ENCODE measurements at places on chromosomes 7 and 10.

DNA sequence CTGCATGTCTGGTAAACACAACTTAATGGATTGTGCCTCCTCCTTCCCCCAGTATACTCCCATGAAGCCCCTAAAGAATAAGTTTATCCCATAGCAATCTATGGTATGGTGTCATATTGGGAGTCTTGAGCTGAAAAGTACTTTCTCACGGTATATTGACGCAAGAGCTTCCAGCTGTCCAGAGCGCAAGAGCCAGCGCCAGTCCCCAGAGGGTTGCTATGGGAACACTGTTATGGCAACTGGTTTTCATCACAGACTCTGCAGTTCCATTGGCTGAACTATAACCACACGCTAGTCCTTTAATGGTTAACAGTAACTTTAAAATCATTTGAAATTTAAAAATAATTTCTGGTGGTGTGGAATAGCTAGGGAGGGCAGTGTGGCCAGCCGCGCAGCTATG is 46.9 kb downstream of the PRPF18 start:
- no peaks in the 10 kb centered on the region for H3K4me1 ChIP-seq
- H3K36me3 ChIP-seq: peaks cover 31% of the 10 kb centered on the region
- DNase-seq: no peak
- H3K27ac ChIP-seq: no peak overlapping the region

- peaks cover 36% of the 10 kb centered on the region for H3K36me3 ChIP-seq
- no peak overlapping the region for H3K4me3 ChIP-seq
- H3K27me3 ChIP-seq: no peaks in the 10 kb centered on the region
- no peak for DNase-seq
Observed at GRCh38 chr7:151381098-151381347, 28.8 kb downstream of the WDR86 start.

DNA sequence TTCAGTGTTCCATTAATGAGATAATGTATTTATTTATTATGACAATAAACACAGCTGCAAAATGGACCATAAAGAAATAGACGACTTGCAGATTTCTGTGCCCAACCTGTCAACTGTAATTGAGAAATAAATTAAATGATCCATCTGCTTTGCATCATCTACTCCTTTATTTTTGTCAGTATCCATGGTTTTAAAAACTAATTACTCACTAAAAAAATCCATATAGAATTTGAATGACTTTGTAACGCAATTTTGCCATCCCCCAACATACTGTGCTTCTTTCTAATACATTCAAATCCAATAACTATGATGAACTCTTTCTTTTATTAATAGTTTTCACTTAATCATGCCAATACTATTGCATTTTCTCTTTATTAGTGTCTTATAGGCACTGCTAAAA is 388.5 kb upstream of the SORCS1 start:
- no peaks in the 10 kb centered on the region for H3K4me1 ChIP-seq
- no peaks in the 10 kb centered on the region for H3K36me3 ChIP-seq
- H3K4me3 ChIP-seq: no peak overlapping the region
- H3K27ac ChIP-seq: no peak overlapping the region

GRCh38 chr10:101906586-101907183 is 63.1 kb upstream of the KCNIP2 start:
- no peak for DNase-seq
- H3K4me3 ChIP-seq: no peak overlapping the region
- H3K4me1 ChIP-seq: peaks cover 25% of the 10 kb centered on the region
- H3K27me3 ChIP-seq: no peaks in the 10 kb centered on the region
- peaks cover 8% of the 10 kb centered on the region for H3K36me3 ChIP-seq

GRCh38 chr10:111316722-111317212 is 239.9 kb downstream of the ADRA2A start:
- no peaks in the 10 kb centered on the region for H3K36me3 ChIP-seq
- no peaks in the 10 kb centered on the region for H3K4me1 ChIP-seq
- no peak overlapping the region for H3K27ac ChIP-seq
- no peaks in the 10 kb centered on the region for H3K27me3 ChIP-seq

DNA sequence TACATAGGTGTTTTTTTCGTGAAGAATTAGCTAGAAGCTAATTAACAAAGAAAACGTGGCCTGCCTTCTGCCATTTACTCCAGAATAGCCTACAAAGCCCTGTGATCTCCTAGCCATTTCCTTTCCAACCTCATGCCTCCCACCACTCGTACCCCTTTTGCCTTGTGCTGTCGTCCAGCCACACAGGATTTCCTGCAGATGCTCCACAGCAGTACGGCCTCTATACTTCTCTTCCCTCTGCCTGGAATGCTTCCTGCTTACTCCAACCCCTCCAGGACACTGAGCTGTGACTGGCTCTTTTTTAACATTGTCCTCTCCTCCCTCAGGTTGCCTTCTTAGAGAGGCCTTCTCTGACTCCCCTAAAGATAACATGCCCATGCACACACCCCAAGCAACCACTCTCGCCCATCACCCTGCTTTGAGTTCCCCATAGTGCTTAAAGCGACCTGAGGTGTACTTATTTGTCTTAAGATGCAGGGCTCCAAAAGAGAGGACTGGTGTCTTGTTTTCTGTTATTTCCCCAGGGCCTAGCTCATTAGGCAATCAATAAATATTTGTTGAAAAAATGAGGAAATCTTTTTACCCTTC is 32.7 kb downstream of the STK17A start:
- H3K4me3 ChIP-seq: no peak overlapping the region
- no peak overlapping the region for H3K27ac ChIP-seq
- H3K27me3 ChIP-seq: no peaks in the 10 kb centered on the region
- DNase-seq: no peak
- peaks cover 96% of the 10 kb centered on the region for H3K36me3 ChIP-seq
- no peaks in the 10 kb centered on the region for H3K4me1 ChIP-seq

- no peak overlapping the region for H3K4me3 ChIP-seq
- H3K4me1 ChIP-seq: no peaks in the 10 kb centered on the region
- no peaks in the 10 kb centered on the region for H3K36me3 ChIP-seq
- no peak for DNase-seq
- H3K27me3 ChIP-seq: peaks cover 12% of the 10 kb centered on the region
Observed at GRCh38 chr7:103382032-103382402, 34.6 kb downstream of the PSMC2 start.

DNA sequence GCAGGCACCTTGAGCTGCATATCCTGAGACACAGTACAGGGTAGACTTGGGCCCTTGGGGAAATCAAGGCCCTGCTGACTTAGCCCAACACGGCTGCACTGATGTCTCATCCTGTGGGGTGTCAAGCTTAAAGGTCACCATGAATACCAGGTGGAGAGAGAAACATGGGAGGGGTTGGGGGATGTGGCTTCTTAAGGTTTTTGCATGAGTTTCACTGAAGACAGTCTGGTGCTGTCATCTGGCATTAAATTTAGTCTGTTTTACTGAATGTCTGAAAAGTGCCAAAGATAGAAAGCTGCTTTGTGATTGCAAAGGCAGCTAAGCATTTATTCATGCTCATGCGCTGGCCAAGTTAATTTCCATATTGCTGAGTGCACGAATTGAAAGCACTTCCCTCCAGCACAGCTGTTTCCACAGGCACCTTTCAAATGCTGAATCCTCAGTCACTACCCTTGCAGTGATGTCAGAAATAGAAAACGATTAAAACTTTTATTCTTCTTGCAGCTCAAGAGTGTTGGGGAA is 102.1 kb downstream of the OSBPL3 start:
- DNase-seq: no peak
- no peak overlapping the region for H3K27ac ChIP-seq
- H3K36me3 ChIP-seq: no peaks in the 10 kb centered on the region

- DNase-seq: no peak
- peaks cover 31% of the 10 kb centered on the region for H3K4me1 ChIP-seq
- no peaks in the 10 kb centered on the region for H3K27me3 ChIP-seq
Observed at GRCh38 chr10:70740406-70741288, 44.5 kb downstream of the TBATA start.

DNA sequence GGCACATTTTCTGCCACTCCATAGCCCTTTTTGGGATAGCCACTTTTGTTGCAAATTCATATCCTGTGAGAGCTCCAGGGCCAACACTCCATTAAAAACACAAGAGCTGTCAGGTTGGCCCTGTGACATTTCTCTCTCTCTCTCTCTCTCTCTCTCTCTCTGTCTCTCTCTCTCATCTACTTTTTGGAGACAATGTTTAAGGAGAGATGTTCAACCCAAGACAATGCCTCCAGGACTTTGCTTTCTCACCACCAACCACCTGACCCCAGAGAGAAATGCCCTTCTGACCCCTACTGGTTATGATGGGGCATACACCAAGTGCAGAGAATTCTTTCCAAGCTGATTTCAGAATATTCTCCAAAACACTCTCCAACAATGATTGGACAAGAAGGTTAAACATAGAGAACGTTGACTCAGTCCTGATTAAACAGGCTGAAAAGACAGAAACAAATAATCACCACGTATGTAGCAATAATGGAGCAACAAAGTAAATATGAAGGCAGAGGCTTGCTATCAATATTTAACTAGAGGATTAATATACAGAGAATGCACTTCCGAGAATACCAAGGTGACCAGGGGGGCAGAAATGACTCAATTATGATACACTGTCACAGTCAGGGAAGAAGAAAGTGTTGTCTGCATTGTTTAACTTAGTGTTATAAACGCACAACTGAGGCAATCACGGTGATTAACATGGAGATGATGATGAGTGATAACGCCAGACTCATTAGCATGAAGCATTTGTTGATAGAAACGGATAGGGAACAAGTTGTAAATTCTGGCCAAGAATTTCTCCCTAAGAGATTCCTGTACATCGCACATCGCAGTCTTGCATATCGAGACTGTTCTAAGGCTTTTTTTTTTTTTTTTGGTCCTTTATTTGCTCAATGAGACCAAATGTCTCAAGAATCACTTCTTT is 178.5 kb downstream of the NRP1 start:
- DNase-seq: peak; percentile 50
- H3K27me3 ChIP-seq: no peaks in the 10 kb centered on the region
- H3K4me3 ChIP-seq: no peak overlapping the region
- peaks cover 8% of the 10 kb centered on the region for H3K4me1 ChIP-seq

DNA sequence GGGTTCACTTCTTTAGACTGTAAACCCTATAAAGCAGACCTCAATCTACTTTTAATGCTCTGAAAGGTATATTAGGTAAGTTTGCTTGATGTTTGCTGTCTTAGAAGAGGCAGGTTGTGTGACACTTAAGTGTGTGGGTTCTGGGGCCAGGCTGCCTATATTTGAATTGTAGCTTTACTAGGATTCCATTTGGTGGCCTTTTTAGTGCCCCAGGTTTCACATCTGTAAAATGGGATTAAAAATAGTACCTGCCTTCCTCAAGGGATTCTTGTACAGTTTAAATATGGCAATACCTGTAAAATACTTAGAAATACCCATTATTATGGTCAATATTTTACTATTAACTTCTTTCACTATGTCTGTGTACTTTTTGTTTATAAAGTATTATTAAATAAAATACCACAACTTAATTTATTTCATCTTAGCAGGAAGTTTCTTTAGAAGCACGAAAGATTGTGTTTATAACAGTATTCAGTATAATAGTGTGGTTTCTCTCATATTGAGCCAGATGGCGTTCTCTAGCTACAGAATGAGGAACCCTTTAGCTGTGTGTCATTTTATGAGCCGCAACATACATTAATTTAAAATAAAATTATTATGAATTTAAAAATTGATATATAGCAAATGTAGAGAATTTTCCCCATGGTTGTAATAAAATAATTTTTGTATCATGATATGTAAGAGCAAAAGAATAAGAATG is 94.2 kb downstream of the CDK14 start:
- H3K4me3 ChIP-seq: no peak overlapping the region
- no peak overlapping the region for H3K27ac ChIP-seq
- H3K4me1 ChIP-seq: no peaks in the 10 kb centered on the region

- no peaks in the 10 kb centered on the region for H3K4me1 ChIP-seq
- peaks cover 71% of the 10 kb centered on the region for H3K36me3 ChIP-seq
- H3K27ac ChIP-seq: no peak overlapping the region
- no peak for DNase-seq
- H3K27me3 ChIP-seq: no peaks in the 10 kb centered on the region
Observed at GRCh38 chr7:152647009-152647408, 28.9 kb downstream of the XRCC2 start.

DNA sequence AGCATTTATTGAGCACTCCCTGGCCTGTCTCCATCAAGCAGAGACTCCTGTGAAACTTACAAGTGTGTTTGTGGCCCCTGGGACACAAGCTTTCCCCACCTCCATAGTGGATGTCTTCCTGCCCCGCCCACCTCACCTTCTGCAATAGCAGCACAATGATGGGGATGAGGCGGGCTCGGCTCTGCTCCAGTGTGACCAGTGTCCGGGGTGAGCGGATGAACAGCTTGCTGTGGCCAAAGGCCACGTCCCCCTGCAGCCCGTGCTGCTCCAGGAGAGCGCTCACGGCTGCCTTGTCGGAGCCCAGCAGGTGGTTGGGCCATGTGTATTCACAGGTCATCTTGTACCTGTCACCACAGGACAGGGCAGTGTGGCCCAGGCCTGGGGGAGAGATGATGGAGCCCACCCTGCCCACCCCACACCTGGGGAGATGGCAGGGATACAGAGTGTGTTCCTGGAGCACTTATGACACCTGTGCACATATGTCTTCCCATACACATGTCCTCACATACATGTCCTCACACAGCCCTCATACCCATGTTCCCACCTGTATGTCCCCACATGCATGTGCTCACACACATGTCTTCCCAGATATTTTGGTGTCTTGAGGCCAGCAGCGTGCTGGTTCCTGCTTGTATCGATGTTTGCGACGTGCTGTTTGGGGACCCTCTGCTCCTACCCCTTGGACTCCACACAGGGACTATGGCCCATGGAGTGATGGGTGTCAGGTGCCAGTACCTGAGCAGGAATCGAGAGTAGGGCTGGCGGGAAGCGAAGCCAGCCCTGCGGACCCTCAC is 12.7 kb downstream of the MYO1G start:
- H3K4me1 ChIP-seq: no peaks in the 10 kb centered on the region
- no peak overlapping the region for H3K27ac ChIP-seq
- H3K36me3 ChIP-seq: peaks cover 7% of the 10 kb centered on the region
- H3K4me3 ChIP-seq: no peak overlapping the region

DNA sequence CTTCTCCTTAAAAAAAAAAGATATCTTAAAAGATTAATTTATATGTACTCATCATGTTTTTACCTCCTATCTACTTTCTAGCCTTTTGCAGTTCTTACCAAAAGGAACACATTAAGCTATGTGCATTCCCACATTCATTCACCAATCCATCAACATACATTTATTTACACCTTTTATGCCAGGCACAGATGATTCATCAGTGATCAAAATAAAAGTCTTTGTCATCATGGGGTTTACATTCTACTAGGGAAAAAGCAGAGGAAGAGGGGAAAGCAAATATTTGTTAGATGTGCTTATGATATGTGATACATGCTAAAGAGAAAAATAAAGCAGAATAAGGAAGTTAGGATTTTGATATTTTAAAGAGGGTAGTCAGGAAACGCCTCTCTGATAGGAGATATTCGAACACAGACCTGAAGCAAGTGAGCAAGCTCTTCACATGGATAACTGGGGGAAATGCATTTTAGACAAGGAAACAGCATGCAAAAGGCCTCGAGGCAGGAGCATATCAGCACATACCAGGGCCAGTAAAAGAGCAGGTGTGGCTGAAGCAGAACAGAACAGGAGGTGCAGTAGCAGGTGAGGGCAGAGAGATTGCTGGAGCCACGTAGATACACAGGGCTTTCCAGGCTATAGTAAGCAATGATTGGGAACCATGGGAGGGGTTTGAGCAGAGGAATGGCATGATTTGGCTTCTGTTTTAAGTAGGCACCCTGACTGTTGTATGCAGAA is 67.4 kb downstream of the REEP3 start:
- H3K4me3 ChIP-seq: no peak overlapping the region
- H3K4me1 ChIP-seq: no peaks in the 10 kb centered on the region
- H3K36me3 ChIP-seq: no peaks in the 10 kb centered on the region
- no peaks in the 10 kb centered on the region for H3K27me3 ChIP-seq
- DNase-seq: no peak
- H3K27ac ChIP-seq: no peak overlapping the region

GRCh38 chr7:75732016-75732521 is 6.7 kb downstream of the HIP1 start:
- H3K4me1 ChIP-seq: peaks cover 6% of the 10 kb centered on the region
- no peak overlapping the region for H3K27ac ChIP-seq
- no peak overlapping the region for H3K4me3 ChIP-seq

Measured in DND-41 (cell line).